WTC11 (cell line): ENCODE measurements at places on chromosomes 16 and 17.
A peak's percentile ranks its signal among the peaks of the same experiment; 100 is the strongest.

DNA sequence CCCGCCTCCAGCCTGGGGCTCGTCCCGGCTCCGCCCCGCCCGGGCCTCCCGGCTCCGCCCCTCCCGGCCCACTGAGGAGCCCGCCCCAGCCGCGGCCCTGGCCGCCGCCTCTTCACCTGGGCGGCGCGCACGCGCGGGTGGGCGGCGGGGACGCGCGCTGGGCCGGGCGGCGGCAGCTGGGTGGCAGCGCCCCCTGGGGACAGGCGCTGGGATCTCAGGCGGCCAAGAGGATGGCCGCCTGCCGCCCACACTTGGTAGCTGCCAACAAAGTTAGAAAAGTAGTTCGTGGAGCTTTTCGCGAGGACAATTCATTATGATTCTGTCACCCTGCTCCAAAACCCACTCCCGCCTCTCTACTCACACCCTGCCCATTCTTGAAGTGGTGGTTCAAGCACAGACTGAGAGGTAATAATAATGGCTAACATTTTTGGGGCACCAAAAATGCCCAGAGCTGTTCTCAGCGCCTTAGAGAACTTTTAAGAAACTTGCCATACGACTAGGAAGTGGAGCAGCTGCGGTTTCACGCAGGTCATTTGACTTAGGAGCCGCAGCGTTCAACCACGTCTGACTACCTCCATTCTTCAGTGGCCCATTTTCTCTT lies 340 bp upstream of the MYO1D start:
- peak; percentile 91 for DNase-seq

DNA sequence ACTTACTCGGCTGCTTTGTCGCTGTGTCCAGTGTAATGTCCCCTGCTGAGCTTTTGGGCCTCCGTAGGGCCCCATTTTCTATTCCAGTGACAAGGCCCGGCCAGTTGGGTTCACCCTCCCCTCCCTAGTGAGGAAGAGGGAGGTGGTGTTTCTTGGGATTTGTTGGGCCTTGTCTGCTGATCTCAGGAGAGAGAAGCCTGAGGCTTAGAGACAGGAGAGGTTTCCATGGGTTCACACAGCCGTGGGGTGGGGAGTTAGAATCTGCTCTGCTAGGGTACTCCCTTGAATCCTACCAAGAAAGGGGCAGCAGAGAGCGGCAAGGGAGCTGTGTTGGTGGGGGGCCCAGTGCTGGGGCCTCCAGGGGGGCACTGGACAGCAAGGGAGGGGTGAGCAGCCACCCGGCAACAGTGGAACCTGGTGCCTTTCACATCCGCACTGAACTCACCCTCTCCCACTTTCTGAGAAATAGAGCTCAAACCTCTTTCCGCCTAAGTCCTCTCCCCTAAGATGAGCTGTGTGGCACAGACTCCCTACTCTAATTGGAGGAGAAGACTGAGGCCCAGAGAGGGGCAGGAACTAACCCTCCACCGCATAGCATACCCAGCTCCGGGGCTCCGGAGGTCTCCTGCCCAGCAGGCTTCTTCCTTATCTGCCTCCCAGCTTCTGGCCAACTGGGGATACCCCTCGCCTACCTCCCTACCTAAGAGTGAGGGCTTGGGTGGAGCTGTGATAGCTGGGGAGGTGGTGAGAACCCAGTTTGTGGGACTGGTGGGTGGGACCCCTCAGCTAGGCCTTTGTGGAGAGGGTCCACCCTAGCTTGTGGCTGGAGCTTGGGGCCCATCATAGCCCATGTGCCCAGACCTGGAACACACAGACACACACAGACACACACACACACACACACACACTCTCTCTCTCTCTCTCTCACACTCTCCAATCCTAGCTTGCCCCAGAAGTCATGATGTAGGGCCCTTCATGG lies 6.8 kb downstream of the TBKBP1 start:
- DNase-seq: no peak

- no peak for DNase-seq
Observed at GRCh38 chr17:64356304-64356686, 34.4 kb downstream of the PECAM1 start.

GRCh38 chr17:27518545-27519521 lies 62.6 kb downstream of the KSR1 start:
- DNase-seq: no peak

DNA sequence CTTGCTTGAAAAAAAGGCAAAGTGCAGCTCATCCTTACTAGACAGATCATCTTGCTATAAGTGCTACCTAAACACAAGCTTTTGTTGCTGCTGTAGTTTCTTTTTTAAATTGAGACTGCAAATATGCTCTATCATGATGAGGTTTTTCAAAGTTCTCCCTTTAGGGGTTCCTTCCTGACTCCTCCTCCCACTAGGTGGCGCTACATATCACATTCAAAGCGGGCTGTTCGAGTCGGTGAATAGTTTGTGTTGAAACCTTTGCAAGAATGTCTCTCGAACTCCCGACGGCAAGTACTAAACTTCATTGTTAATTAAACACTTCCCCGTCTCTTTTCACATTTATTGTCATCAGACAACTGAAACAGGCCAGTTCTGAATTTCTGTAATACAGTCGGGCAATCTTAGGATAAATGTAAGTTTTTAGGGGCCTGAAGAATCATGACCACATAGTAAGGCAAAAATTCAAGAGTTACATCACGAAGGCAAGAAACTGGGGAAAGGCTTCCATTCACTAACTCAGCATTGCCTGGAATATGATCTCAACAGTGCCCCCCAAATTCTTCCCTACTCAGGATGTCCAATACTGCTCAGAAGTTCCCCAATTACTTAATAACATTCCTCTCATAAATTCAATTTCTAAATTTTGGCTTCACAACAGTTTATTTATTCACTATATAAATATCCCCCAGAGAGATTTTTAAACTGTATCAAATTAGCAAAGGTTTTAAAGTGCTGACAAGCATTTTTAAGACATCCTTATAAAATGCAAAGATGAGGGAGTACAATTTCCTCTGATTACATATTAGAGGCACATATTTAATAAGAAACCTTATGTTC lies 6.7 kb downstream of the HS3ST3A1 start:
- DNase-seq: peak; percentile 75

DNA sequence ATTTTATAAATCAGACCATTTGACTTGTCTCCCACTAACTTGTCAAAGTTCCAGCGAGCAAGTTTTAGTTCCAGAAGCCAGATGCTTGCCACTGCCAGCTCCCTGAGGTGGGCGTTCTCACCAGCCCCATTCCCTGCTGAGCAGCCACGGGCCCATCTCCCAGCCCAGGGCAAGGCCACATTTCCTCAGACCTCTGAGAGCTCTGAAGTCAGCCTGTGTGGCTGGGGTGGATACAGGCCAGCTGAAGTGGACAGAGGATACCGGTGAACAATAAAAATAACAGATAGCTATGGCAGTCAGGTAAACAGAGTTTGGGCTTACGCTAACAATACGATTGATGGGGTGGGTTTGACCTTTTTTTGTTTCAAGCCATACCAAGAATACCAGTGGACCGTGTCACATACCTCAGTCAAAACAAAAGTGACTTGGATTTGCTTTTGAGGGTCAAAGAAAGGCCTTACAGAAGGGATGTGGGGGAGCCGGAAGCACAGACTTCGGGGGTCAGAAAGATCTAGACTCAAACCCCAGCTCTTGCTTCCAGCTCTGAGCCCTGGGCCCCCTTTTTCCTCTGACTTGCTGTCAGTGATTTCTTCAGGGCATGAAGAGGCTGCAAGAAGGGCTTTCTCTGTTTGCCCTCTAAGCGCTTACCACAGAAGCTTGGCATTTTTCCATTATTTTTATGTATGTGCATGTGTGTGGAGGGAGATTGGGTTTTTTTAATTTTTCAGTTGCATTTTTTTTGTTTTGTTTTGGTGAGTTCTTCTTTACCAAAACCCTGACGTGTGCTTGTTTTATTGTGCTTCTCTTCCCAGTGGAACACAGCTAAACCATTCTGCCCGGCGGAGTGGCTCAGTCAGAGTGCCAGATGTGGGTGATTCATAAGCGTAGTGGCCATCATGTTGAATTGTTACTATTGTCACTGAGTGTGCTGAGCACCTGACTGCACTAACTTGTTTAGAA lies 109.9 kb downstream of the GNAO1 start:
- no peak for DNase-seq

- no peak for DNase-seq
Observed at GRCh38 chr17:56599566-56599965, 6.1 kb downstream of the NOG start.

GRCh38 chr16:88315543-88316105 lies 67.1 kb upstream of the ZNF469 start:
- DNase-seq: no peak

GRCh38 chr16:2497116-2497630 lies 16.6 kb upstream of the ATP6V0C start:
- no peak for DNase-seq

- peak; percentile 46 for DNase-seq
Observed at GRCh38 chr17:44008205-44008909, 3.9 kb downstream of the NAGS start.

DNA sequence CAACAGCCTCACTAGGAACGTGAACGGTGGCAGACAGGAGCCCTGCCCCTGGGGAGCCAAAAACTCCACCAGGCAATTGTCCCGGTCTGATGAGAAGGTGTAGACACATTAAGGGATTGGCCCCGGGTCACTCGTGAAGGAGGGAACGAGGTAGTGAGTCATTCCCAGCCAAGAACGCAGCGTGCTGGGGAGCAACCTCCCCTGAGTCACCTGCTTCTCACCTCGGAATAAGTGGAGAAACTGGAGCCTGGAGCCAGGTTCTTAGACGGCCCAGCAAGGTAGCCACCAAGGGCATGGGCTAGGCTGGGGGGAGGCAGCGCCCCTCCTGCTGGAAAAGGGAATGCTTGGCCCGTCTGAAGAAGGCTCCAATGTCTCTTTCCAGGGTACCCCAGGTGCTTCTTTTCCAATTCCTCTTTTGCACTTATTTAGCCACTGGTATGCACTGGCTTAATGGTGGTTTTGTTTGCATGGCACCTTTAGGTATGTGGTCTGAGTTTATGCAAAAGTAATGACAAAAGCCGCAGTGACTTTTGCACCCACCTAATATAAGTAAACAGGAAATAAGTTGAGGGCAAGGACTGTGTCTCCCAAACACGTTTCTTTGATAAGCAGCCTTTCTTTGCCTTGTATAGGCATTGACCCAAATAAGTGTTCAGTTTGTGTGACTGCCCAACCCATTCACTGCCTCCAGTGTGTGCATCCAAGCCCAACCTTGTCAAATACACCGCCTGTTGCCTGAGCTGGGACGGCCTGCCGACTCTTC lies 1.8 kb upstream of the HELZ start:
- DNase-seq: peak; percentile 50

DNA sequence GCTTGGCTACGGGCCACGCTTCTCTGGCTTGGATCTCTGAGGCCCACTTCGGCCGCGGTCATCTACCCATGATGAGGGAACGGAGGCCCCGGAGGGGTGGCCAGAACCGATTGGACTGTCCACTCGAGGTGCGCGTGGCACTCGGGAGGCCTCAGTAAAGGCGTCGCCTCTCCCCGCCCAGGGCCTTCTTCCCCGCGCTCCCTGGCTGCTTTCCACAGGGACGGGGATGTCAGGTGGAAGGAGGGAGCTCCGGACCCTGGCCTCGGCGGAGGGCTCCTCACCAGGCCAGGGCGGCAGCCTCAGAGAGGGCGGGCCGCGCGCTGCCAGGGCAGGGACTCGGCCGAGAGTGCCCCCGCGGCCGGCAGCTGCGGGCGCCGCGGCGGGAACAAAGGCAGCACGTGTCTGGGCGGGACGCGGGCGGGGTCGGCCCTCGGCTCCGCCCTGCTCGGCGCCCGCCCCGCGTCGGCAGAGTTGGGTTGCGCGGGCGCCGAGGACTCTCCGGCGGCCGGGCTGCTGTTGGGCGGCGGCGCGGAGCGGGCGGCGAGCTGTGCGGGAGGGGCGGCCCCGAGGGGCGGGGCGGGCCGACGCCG lies 587 bp upstream of the CDK5R1 start:
- peak; percentile 71 for DNase-seq

- no peak for DNase-seq
Observed at GRCh38 chr17:7720125-7720524, 2.6 kb downstream of the DNAH2 start.

GRCh38 chr17:4539025-4539424 lies 16.2 kb downstream of the MYBBP1A start:
- DNase-seq: no peak

- peak; percentile 9 for DNase-seq
Observed at GRCh38 chr17:17499402-17500145, 3.4 kb upstream of the RASD1 start.
